Hematopoietic multipotent progenitor cell treated with erythropoietin and hydrocortisone succinate and interleukin-3 and kit ligand, for 4 days (in vitro differentiated cells): ENCODE measurements at places on chromosomes 6 and 20.

- DNase-seq, result no peak
Measured at GRCh38 chr20:58990651-58991445, 9.8 kb downstream of the NELFCD start.

- no peak for DNase-seq
Measured at GRCh38 chr20:16758454-16759180, 10.5 kb downstream of the OTOR start.

GRCh38 chr6:133937909-133938308 is 15.1 kb upstream of the TBPL1 start:
- no peak for DNase-seq

DNA sequence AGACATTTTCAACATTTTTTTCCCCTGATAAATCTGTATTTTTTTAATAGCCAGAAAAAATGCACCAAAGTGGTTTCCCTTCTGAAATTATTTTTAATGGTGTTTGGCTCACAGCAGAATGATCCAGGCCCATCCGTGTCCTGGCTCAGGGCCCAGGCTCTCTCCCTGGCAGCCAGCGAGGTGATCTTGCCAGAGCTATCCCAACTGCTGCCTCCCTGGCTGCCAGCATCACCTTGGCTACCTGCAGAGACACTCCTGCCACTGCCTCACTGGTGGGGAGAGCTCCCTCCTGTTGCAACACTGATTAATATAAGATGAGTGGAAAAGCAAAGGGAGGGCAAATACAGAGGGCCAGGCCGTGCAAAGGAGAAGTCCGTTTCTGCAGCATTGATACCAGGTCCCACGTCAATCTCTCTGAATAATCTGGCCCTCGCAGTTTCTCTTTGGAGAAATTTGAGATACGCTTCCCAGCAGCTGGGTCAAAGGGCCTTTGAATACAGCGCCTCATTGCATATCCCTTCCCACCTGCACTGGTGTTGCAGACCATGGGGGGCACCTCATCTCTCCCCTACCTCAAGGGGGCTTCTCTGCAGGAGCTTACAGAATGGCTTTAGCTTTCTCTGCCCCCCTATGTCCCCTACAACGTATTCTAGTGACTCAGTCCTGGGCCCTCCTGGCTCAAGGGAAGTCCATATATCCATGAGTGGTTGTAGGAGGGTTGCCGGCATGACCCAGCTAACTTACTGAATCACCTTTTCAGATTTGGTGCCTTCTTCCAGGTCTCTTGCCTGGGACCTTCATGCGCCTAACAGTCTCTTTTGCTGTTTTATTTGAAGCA is 12.8 kb upstream of the DSTN start:
- no peak for DNase-seq

DNA sequence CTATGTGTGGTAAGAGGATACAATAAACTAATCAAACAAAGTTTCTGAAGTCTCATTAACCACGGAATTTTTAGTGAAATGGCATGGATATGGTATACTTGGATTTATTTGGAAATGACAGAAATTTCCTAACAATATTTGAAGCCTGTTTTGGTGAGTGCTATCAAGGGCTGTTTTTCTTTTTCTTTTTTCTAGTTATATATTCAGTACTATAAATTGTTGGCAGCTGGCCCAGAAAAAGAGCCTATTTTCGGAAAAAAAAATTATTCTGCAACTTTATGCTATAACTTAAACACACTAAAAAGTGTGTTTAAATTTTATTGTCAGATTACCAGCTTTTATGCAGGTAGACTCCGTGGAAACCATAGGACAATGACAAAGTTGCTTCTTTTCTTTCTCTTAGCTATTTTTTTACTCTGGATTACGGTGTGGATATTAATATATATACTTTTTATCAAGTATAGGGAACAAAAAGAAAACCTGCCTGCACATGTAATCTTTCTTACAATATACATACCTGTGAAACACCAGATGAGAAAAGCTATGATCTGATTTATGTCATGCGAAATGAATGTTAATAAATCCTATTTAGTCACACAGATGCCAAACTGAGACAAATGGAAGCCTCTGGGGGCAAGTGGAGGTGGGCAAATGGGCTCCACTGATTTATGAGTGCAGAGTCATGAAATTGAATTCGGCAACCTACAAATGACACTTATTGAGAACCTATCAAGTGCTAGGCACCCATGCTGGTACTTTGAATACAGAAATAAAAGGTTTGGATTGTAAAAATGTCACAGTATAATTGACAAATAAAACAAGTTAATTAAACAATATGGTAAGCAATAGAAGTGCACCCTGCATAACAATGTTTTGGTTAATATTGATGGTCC is 919.5 kb upstream of the FLRT3 start:
- no peak for DNase-seq

GRCh38 chr6:154606457-154606856 is 96.0 kb upstream of the CNKSR3 start:
- DNase-seq, result no peak

DNA sequence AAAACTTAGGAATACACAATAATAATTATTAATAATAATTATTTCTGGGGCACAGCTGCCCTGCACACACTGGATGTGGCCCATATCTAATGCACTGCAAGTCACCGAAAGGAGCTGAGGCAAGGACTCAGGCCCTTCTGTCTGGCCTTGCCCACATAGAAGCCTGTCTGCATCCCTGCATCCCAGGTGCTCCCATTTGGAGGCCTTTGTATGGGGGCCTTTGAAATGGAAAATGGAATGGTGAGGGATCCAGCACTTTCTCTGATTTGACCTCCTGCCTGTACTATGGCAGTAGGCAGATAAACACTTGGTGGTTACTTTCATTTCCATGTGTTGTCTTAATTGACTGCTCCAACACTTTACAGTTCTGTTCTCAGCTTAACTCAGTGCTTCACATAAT is 75.7 kb upstream of the PTCHD4 start:
- no peak for DNase-seq

GRCh38 chr6:43722920-43723545 is 35.4 kb upstream of the MRPS18A start:
- peak; percentile 19 for DNase-seq

DNA sequence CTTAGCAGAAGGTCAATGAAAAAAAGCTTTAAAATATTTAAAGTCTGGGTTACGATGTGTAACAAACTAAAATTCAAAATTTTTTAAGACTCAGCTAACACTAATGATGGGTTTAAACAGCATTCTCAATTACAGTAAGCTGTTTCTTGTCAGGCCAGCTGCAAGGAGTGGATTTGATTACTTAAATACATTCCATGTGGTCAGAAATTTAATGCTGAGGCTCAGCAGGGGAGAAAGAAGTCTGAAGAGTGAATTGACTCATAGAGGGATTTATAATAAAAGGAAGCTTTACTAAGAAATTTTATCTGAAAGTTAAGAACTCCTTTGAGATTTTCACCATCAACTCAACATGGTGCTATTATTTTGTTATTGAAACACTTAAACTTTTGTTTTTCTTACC is 398.6 kb downstream of the KHDRBS2 start:
- DNase-seq, result no peak

- no peak for DNase-seq
Measured at GRCh38 chr20:61090541-61090940, 161.5 kb upstream of the CDH4 start.

DNA sequence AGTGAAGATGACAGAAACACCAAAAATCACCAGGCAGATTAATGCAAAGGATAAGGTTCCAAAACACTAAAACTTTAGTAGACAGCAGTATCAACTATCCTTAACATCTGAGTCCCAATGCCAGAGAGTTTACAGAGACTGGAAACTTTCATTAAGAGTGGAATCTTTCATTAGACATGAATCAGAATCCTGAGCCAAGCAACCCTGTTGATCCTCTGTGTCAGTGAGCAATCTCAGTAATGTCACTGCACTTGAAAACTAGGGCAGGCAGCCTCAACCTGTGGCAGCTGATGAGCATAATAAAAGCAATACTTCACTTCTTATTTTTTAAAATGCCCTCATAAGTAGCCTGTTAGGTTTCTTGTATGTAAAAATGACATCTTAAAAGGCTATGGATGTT is 252.8 kb upstream of the PLN start:
- DNase-seq, result no peak

- DNase-seq, result no peak
Measured at GRCh38 chr6:17867880-17868279, 119.6 kb downstream of the KIF13A start.

GRCh38 chr6:38552121-38552520 is 87.6 kb downstream of the BTBD9 start:
- peak; percentile 88 for DNase-seq

DNA sequence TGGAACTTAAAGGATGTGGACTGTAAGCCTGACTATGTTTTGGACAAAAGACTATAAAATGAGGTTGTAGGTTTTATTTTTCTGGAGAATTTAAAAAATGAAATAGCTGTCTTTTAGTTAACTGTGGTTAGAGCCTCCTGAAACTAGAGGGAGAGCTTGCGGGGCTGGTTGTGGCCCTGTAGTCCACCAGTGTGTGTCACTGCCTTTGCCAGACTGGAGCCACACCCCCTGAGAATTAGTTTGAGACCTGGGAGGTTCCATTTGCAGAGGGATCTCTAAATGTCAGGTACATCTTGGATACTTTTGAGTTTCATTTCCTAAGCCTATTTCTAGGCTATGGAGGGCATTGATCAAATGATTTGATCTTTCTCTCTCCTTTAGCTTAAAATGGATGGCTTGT is 20.8 kb downstream of the ZC2HC1B start:
- no peak for DNase-seq

GRCh38 chr6:159261995-159262394 is 92.8 kb downstream of the FNDC1 start:
- no peak for DNase-seq

- no peak for DNase-seq
Measured at GRCh38 chr6:101391772-101392585, 1.5 kb upstream of the GRIK2 start.

DNA sequence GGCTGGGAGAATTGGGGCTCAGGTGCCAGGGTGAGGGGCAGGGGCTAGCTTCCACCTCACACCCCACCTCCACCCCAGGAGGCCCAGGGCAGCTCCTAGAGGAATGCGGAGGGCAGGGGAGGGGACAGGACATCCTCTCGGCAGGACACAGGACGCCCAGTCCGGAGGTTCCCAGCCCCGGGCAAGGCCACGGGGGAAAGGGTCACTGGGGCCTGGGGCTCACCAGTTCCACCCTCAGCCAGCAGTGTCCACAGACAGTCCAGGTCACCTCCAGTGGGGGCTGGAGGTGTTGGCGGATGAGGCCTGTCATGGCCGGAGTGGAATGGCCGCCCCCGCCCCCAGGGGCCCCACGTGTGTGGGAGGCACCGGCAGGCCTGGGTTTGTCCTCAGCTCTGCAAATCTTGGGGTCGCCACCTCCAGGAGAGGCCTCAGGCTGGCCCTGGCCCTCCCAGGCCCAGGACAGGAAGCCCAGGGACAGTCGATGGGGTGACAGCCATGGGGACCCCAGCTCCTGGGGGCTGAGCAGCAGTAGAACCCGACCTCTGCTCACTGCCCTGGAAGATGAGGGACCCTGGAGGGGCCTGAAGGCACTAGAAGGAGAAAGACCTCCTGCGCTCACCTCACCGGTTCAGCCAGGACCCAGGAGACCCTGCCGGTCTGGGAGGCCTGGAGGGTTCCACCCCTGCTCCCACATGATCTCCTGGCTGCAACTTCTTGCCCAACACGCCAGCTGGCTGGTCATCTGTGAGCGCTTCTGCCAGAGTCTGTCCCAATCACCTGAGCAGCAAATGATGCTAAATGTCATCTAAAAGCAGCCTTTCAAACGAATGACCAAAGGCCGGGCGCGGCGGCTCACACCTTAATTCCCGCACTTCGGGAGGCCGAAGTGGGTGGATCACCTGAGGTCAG is 13.0 kb upstream of the ABHD16B start:
- no peak for DNase-seq

GRCh38 chr6:31927242-31927862 is at the start of gene C2:
Gene C2 (plus strand): TSS chr6:31927717. CDS start chr6:31927753, 36 bp downstream.
- DNase-seq, result no peak

DNA sequence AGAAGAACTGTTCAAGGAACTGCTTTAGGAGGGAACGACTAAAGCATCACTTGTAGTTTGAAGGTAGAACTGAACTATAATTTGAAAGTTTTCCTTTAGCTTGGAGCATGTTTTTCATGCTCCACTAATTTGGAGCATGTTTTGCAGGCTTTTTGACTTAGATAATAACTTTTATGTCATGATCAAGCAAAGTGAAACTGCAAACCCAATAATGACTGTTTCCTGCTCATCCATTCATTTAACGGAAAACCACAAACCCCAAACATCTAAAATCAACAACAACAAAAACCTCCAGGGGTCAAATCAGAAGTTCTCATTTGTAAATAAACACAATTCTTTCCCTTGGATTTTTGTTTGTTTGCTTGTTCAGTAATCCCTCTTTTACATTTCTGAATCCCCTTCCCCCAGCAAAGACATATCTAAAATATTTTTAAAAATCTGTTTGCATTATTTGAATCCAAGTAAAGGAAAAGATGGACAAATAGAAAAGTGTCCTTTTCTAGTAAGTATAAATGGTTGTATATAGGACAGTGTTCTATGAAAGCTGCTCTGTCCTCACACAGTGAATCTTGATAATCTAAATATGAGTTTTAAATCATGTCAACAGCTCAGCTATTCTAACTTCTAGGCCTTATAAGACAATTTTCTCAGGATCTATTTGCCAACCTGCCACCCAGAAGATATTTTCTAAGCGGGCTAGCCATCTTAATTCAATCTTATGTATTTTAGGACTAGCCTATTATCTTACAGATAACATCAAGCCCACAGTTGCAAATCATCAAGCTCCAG is 2.6 kb downstream of the SIM1 start:
- DNase-seq, result no peak

DNA sequence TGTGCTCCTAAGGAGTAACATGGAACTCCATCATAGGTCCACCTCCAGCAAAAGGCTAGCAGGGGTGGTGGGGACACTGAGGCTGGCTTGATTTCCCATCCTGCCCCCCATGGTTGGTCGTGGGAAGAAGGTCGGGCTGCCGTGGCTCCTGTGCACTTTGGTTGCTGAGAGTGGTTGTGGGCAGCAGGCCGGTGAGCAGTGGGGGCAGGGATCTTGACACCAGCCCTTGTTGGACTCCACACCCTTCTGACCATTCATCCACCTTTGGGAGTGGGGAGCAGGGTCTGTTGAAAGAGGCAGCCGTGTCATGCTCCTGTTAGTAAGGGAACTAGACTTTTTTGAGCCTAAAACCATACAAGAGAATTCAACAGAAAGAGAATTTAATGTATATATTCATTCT is 175.2 kb downstream of the ARID1B start:
- no peak for DNase-seq

GRCh38 chr20:19253916-19254820 is 41.7 kb downstream of the SLC24A3 start:
- no peak for DNase-seq

- DNase-seq, result no peak
Measured at GRCh38 chr6:111276736-111277135, 189.4 kb downstream of the SLC16A10 start.

GRCh38 chr20:57649617-57650015 is 29.4 kb upstream of the ZBP1 start:
- no peak for DNase-seq

DNA sequence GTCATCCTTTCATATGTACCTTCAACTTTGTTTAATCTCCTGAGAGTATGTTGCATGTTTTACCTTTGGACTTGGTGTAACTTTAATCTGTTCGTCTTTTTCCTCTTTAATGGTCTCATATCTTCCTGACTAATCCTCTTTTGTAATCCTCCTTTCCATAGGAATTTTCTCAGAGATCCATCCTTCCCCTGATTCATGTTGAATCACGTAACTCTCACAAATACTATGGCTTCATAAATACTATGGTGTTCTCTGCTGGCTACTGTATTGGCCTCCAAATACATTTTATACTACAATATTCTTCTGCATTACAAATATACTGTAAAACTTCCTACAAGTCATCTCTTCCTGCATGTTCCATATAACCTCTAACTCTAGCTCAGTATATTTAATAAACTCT is 317.7 kb upstream of the ADGRB3 start:
- no peak for DNase-seq
